ENCODE measurements at places on chromosomes 5 and 9.
A peak's percentile ranks its signal among the peaks of the same experiment; 100 is the strongest.

DNA sequence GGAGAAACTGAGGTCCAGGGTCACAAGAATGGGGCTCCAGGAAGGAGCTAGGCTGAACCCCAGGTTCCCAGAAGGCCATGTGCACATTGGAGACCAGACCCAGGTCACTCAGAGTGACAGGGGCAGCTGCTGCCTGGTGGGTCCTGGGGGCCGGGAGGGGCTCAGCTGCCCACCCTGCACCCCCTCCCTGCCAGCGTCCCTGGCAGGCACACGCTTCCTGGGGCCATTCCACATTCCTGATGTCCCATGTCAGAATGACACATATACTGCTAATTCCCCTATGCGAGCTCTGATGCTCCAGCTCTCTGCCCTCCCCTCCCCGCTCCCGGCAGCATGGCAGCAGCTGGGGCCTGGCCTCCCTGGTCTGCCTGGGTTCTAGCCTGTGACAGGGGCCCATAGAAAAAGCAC is 14.0 kb downstream of the FGFR4 start:
- DNase-seq, result no peak

GRCh38 chr5:79663212-79663611 is 26.4 kb upstream of the CMYA5 start:
- no peak for DNase-seq

GRCh38 chr5:3313569-3313968 is 282.1 kb upstream of the IRX1 start:
- DNase-seq, result no peak

DNA sequence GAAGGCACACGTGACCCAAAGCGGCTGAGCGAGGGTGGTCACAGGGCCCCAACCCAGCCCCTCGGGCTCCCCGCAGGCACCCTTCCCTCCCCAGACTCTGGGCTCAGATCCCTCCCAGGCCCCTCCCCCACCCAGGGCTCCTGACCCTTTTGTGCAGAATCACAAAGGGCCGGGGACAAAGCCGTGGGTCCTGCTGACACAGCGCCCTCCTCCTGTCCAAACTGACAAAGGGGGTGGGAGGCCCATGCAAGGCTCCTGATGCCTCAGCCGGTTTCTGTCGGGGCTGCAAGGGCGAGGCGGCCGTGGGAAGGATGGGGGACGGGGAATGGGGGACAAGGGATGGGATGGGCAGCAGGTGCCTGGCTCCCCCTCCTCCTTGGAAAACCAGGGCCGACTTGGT is 43.5 kb upstream of the UBAC1 start:
- DNase-seq, result no peak

DNA sequence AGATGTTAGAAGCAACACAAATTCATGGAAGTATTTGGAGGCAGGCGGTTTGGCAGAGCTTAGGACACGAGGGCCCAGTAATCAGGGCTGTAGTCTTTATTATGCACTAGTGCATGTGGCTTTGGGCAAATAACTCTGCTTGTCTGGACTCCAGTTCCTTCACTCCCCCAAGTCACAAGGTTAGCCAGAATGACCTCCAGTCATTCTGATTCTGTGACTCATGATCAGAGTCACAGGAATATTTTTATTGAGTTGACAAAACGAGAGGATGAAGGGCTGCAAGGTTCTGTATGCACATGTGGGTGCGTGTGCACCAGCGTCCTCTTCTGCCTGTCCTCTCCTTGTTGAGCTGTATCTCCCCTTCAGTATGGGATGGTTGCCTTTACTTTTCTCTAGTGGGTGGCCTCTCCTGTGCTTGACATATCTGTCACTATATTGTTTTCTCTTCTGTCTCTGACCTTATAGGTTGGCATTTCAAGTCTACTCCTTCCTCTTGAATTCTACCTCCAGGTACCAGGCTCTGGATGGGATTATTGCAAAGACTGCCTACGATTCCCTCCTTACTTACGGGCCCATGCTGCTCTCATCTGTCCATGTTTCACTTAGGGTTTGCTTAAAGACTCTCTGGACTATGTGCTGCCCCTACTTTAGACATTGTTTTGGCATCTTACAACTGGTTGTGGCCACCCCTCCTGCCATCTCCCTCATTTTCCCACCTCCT is 94.6 kb downstream of the KDM4C start:
- DNase-seq, result no peak

DNA sequence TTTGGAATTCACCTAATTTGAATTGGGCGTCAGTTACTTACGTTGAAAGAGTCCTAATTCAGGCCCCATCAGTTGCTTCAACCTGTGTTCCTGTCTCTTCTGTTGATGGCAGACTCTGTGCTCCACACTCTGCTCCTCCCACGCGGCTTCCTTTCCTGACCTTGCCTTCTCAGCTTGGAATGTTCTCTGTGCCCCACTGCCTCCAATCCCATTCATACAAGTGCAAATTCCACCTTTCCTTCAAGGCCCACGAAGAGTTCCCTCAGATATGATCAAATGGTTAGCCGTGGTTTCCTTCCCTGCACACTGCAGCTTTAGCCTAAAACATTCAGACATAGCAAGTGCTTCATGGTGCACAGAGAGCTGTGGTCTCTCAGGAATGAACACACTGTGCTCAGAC is 65.7 kb downstream of the SREK1 start:
- no peak for DNase-seq

DNA sequence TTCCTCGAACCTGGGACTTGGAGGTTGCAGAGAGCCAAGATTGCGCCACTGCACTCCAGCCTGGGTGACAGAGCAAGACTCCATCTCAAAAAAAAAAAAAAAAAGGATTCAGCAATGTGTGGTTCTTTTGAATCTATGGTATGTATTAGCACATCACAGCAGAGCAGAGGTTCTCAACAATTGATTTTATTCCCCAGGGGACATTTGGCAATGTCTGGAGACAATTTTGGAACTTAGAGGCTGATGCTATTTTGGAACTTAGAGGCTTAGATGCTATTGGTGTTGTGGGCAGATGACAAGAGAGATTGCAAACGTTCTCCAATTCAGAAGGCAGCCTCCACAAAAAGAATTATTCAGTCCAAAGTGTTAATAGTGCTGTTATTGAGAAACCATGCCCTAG is 115.2 kb downstream of the TMC1 start:
- DNase-seq, result no peak

- DNase-seq, result no peak
These were observed 139.5 kb upstream of the RASGRF2 start for GRCh38 chr5:80820685-80821084.

- no peak for DNase-seq
These were observed 4.2 kb downstream of the SOHLH1 start for GRCh38 chr9:135695036-135695435.

DNA sequence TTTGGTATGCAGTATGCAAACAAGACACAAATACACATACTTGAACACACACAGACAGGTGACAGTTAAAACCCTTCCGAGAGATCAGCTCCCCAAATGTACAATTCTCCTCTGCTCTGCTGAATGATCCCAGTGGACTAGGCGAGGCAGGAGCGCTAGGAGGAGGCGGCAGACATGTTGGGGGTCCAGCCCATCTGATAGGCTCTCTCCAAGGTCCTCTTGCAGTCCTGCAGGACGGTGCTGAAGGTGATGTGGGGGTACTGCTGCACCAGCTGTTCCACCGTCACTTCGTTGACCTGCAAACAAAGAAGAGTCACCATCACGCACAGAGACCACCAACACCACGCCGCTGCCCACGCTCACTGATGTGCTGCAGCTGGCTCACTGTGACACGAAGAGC is 190.8 kb upstream of the EFNA5 start:
- no peak for DNase-seq

- peak; percentile 15 for DNase-seq
These were observed 299.4 kb downstream of the ZSWIM6 start for GRCh38 chr5:61631438-61631941.

DNA sequence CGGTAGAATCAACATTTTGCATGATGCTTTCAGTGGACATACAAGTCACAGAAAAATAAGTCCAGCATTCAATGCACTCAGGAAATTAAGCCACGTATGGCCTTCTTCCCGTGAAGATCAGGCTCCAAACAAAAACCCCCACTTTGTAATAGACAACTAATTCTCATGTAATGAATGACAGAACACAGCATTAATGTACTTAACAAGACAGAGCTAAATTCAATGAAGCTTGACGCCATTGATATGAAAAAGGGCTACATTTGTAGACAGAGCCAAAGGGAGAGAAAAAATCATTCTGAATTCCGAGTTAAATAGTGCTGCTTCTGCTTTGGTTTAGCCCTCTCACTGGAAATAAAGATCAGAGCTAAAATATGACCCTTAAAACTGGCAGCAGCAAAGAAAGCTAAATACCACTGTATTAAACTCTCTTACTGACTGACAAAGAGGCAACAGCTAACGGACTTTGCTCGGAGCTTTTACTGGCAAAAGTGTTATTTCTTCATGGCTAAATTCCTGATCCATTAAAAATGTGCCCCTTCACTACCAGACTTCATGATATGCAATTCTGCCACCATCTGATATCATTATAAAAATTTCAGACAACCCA is 250.5 kb downstream of the BNC2 start:
- no peak for DNase-seq

Measured in NCI-H1105 treated with DMSO at 0.1 percent for 48 hours (cell line).